Activated naive CD8-positive, alpha-beta T cell treated with anti-CD3 and anti-CD28 coated beads for 36 hours (primary cell): ENCODE measurements at places on chromosomes 16 and 17. TPM values are rescaled to one million over a fixed set of nuclear protein-coding genes. Genes with fewer than 3 reads are reported as not detected.

The MYH13 gene
- not detected for total RNA-seq

The CCL18 gene
- total RNA-seq, result not detected

- no peak for DNase-seq
Measured at GRCh38 chr16:19805459-19806162, 79.0 kb downstream of the GPRC5B start.

DNA sequence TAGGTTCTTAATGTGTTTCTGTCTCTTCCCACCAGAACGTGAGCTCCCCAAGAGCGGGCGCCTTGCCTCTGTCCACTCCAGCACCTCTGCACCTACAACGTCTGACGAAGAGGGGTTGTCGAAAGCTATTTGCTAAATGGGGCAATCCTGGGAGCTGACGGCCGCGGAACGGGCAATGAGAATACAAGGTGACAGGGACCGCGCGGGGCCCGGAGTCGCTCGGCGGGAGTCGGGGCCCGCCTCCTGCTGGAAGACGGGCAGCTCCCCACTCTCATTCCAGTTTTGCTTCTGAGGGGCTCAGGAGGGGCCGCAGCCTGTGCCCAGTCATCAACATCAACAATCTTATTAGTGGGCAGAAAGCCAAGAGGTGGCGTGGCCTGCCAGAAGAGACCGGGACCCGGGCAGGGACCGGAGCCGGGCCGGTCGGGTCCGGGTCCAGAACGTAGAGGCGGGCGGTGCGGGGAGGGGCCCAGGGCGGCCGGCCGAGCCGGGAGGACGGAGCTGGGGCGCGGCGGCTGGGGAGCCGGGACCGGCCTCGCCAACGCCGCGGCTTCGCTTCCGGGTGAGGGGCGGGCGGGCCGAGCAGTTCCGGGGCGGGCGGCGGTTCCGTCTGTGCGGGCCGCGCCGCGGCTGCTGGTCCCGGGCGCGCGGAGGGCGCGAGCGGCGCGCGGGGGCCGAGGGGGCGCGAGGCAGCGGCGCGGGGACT, at the start of gene MOSMO:
Gene MOSMO (plus strand): TSS at position 603 of the 706 bp plus-strand sequence. CDS start 191 bp downstream, outside the sequence.
- DNase-seq, result peak; percentile 77

GRCh38 chr16:11914210-11915113, 1.3 kb downstream of the GSPT1 start:
- DNase-seq, result peak; percentile 24

DNA sequence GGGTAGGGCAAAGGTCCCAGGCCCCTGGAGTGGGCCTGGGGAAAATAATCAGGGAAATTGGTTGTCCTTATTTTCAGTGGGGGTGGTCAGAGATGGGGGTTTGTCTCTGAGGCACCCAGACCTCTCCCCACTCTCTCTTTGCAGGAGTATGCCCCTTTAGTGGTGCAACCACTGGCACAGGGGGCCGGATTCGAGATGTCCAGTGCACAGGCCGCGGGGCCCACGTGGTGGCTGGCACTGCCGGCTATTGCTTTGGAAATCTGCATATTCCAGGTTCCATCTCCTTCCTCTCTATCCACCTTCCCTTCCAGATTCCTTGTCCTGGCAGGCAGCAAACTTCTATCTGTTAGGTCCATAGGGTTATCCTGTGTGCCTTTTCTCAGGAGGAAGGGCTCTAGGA, 7.6 kb downstream of the PFAS start:
- no peak for DNase-seq

- DNase-seq, result no peak
Measured at GRCh38 chr17:80691784-80692183, 147.1 kb downstream of the RPTOR start.

The GNGT2 gene
- total RNA-seq, result 28.4 TPM

- no peak for DNase-seq
Measured at GRCh38 chr16:15548482-15548891, 94.5 kb downstream of the MARF1 start.

DNA sequence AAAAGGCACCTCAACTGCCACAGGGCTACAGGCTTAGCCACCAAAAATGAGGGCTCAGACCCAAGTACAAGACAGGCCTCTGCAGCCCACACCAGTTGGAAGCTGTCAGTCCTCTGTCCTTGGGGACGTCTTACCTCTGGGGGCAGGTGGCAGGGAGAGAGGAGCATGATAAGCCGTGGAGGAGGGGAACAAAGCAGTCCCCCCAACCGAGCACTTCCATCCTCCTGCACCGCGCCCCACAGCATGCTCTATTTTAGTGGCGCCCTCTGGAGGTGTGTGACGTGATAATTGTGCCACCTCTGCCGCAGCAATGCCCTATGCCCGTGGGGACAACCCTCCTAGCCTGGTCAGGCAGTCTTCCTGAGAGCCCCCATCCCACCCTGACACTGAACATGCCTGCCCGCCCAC, 13.6 kb downstream of the G6PC3 start:
- DNase-seq, result peak; percentile 51

DNA sequence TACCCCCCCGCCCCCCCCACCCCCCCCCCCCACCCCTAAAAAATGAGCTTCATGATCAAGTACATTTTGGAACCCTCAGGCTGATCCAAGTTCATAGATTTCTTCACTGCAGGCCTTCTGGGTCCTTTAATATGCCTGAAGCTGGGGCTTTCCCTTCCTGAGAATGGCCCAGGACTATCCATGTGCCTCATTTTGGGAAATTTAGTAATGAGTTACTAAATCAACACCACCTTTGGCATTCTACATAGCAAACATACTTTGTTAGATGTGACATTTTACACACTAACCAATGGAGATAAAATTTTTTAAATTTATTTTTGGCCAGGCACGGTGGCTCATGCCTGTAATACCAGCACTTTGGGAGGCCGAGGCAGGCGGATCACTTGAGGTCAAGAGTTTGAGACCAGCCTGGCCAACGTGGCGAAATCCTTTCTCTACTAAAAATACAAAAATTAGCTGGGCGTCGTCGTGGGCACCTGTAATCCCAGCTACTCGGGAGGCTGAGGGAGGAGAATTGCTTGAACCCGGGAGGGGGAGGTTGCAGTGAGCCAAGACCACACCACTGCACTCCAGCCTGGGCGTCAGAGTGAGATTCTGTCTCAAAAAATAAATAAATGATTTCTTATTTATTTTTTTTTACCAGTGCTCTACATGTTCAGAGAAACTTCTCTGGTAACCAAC, 14.0 kb downstream of the HERPUD1 start:
- DNase-seq, result no peak

GRCh38 chr16:15636392-15636873, 6.5 kb downstream of the MARF1 start:
- DNase-seq, result no peak

- no peak for DNase-seq
Measured at GRCh38 chr17:28480278-28480677, 6.8 kb downstream of the SLC13A2 start.

DNA sequence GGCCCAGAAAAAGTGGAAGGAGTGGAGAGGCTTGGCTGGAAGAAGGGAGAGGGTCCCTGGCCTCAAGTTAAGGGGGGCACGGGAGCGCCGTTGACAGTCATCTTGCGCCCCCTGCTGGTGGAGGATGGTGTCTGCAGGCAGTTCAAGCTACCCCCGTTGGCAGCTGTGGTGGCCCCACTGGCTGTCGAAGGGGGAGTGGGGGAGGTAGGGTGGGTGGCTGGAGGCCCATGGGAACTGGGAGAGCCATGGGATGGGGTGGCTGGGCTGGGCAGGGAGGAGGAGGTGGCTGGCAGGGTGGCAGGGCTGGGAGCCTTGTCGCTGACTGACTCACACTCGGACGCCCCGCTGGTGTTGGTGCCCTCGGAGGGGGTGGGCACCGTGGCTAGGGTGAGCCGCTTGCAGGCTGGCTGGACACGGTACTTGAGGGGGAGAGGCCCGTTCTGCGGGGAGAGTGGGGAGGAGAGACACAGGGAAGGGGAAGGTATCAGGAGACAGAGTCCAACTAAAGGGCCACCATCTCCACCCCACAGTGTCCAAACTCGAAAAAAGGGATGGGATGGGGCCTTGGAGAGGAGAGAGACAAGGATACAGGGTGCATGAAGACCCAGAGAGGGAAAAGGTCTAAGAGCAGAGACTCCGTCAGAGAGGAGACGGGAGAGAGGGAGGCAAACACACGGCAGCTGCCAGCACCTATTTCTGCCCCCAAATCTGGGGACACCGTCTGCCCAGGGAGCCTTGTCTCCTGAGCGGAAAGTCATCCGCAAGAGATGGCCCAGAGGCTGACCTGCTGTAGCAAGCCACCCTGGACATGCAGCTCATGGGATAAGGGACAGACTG, 5.2 kb downstream of the CISD3 start:
- DNase-seq, result peak; percentile 71

- peak; percentile 9 for DNase-seq
Measured at GRCh38 chr16:23754594-23755483, at the start of gene CHP2. TSS of gene CHP2 (plus strand) at chr16:23755026. CDS start at chr16:23755050, 24 bp downstream.

DNA sequence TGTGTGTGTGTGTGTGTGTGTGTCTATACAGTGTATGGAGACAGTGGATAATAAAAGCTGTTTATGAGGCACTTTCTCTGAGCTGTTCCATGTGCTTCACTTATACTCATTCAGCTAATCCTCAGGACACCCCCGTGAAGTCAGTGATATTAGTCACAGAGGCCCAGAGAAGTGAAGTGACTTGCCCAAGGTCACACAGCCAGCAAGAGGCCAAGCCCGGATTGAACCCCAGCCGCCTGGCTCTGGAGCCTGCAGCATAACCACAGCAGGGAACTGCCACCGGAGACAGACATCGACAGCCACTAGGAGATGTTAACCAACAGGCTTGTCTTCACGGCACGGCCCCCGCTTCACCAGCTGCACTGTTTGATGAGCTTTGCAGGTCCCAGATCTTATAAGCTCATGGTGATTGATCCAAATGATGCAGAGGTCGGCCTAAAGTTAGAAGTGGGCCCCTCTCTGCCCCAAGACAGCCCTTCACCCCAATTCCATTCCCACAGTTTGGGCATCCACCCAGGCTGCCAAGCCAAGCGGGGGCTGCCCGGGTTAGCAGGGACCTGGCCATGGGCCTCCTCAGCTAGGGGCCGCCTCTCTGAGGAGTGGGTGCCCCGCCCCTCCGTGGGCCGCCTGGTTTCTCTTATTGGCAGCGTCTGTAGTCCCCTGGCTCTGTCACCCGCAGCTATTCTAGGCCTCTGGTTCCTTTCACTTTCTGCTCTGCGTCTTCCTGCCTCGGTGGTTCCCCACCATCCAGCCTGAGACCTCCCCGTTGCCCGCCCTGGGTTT, 30.9 kb downstream of the SOCS1 start:
- DNase-seq, result peak; percentile 91

The SEPTIN12 gene
- not detected for total RNA-seq

DNA sequence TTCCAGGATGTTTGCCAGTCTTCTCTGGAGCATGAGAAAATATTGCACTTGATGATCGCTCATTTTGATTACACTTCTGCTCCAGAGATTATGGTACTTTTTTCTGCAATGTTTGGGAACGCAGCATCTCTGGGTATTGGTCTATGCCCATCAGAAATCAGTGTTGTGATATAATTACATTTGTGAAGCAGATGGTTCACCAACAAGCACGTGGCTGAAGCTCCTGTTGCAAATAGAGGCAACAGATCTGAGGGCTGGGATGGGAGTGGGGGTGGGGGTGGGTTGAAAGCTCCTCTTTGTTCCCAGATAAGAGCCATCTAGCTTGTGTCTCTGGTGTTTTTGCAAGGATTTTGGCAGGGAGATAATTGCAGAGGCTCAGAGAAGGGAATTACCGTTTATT, 252.3 kb downstream of the SHISA9 start:
- DNase-seq, result no peak

GRCh38 chr17:60369727-60370126, 22.2 kb downstream of the USP32 start:
- no peak for DNase-seq

GRCh38 chr17:58329035-58329809, 627 bp upstream of the TSPOAP1 start:
- DNase-seq, result peak; percentile 91

The HES7 gene
- total RNA-seq, result 2.0 TPM

- DNase-seq, result no peak
Measured at GRCh38 chr17:37276475-37276874, 99.3 kb upstream of the C17orf78 start.

The PRR11 gene
- 66.4 TPM for total RNA-seq

GRCh38 chr17:6047966-6048365, 22.2 kb upstream of the WSCD1 start:
- no peak for DNase-seq

The OTOP2 gene
- total RNA-seq, result not detected

- DNase-seq, result no peak
Measured at GRCh38 chr17:49054342-49055092, 57.3 kb downstream of the IGF2BP1 start.

DNA sequence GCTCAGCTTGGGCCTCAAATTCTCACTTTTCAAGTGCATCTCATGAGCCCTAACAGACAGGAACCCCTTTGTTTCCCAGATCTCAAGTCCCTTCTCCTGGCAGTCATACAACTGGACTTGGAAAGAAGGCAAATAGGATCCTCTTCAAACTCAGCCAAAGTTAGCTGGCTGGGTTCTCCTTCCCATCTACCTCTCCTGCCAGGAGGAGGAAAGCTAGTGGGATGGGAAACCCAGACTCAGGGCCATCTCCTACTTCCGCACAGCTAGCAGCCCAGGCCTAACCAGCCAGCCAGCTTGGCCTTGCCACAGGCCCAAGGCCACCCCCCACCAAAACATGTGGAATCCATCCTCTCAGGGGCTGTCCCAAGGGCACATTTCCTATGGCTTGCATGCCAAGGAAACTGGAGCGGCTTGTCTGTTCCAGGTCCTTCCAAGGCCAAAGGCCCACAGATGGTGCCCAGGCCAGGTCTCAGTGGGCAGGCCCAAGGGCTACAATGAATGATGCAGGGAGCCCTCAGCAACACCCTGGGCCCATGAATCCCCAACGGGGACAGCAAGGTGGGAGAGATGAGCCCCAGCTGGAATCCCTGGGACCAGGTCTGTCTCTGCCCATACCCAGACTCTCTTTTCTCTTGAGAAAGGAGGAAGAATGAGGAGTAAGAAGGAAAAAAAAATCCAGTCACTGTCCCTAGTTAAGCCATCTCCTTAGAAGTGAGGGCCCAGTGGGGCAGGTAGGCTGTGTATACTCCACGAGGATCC, 1.7 kb downstream of the SMARCD2 start:
- DNase-seq, result no peak

DNA sequence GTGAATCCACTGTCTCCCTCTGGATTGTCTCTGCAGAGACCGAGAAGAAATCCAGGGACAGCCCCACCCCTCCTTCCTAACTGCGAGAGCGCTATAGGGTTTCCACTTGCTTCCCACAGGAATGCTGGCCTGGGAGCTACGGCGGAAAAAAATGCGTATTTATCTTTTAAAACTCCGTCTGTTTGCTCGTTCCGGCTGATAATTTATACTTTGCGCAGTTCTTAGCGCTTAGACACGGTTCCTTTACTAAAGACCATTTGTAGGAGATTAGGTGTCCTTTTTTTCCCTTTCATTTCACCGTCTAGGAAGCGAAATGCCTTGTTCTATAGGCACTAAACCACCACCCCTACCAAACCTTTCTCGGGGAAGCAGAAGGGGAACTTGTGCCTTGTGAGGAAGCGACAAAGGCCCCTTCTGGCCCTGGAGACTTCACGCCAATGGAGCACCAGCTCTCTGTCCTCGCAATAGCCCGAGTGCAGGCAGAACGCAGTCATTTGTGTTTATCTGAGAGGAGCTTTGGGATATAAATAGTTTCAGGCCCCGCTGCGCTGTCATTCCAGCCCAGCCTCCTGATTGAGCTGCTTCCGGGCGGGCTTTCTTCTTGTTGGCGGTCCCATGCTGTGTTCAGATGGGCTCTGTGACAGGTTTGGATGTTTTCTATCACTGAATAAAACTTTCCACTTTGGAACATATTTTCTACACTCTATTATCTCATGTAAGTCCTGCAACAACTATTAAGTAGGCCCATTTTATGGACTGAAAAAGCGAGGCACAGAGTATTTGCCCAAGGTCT, 791 bp upstream of the SUPT4H1 start:
- peak; percentile 46 for DNase-seq
